ENCODE measurements at places on chromosomes 1 and 21.

- DNase-seq, result no peak
These were observed 118.7 kb upstream of the PPM1J start for GRCh38 chr1:112833806-112834205.

GRCh38 chr1:213176341-213176740, 125.3 kb downstream of the RPS6KC1 start:
- no peak for DNase-seq

DNA sequence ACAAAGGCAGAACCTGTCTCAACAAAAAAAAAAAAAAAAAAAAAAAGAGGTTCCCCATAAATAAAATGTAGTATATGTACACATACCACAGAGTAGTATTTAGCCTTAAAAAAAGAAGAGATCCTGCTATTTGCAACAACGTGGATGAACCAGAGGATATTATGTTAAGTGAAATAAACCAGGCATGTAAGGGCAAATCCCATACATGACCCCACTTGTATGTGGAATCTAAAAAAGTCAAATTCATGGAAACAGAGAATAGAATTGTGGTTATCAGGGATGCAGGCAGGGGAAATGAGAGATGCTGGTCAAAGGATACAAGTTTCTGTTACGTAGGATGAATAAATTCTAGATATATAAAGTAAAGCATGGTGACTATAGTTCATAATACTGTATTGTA, 16.7 kb downstream of the SLC44A3 start:
- DNase-seq, result no peak

DNA sequence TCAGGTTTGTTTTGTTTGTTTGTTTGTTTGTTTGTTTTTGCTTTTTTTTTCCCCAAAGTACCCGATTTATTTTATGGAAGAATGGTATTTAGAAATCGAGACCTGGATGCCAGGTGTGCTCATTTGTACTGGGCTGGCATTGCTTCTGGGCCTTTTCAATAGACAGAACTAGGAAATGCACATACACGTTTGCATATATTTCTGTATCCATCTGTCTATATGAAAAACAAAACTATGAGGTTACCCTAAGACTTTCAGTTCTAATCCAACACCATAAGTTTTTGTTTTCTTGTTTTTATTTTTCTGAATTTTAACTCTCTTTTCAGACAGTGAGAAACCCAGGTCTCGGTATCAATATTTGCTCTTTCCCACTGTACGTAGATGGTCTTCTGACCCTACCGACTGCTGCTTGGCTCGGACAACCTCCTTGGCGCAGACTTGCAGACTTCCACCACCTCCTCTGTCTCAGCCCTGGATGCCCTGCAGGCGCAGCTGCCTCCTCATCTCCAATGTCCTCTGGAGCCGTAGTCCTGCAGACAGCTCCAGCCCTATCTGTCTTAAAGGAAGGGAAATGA, 171.7 kb downstream of the NEK7 start:
- DNase-seq, result no peak

- DNase-seq, result no peak
These were observed 16.0 kb downstream of the HTR6 start for GRCh38 chr1:19680644-19681043.

- DNase-seq, result no peak
These were observed 40.9 kb downstream of the MTARC1 start for GRCh38 chr1:220827445-220828178.

DNA sequence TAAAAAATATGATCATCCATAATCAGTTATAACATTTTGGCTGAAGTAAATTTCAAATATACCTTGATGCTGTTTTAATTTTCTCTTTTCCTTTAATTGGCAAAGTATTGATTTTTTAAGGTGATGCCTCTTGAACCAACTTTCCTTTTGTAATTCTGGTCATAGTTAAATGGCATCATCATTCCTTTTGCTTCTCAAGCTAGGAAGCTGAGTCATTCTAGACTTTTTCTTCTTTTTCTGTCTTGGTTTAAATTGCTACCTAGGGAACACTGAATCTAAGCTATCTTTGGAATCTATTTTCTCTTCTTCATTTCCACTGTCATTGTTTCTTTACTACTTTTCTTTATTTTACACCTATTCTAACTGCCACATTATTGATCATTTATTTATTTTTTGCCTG, 162.7 kb downstream of the HMCN1 start:
- DNase-seq, result no peak

GRCh38 chr21:41621513-41621912, 113.6 kb upstream of the TMPRSS2 start:
- DNase-seq, result no peak

DNA sequence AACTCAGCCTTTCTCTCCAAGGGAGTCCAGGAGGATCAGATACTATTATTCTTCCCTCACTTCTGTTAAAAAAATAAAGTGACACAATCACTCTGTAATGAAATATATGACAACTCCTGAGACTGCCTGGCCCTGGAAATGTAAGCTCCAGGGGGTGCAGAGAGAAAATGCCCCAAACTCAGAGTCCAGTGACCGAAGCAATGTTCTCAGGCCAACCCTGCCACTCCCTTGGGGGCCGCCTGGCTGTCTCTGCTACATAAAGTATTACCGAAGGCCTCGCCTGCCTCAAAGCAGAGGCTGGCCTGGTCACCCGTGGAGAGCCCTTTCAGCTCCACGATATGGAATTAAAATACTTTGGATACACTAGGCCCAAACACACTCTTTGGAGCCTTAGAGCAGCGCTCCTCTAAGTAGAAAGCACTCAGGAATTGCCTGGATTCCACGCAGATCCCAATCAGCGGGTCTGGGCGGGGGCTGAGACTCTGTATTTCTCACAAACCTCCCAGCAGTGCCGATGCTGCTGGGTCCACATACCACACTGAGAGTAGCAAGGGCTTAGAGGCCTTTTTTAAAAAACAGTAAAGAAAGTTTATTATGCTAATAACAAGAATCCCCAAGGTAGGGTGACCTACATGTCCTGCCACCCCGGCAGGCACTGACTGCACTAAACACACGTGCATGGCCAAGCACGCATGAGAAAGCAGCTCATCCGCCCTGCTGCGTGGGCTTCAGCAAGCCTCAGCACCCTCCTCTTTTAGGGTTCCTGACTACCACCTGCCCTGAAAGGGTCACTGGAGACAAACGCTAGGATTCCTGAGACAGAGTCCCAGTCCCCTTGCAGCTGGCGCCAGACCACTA, 31.1 kb downstream of the TMCO4 start:
- DNase-seq, result no peak

- no peak for DNase-seq
These were observed 332.9 kb upstream of the PTBP2 start for GRCh38 chr1:96388421-96389310.

- DNase-seq, result no peak
These were observed 66.6 kb downstream of the LRRC8C start for GRCh38 chr1:89699451-89699986.

- DNase-seq, result no peak
These were observed 47.7 kb downstream of the NMNAT2 start for GRCh38 chr1:183370399-183371058.

DNA sequence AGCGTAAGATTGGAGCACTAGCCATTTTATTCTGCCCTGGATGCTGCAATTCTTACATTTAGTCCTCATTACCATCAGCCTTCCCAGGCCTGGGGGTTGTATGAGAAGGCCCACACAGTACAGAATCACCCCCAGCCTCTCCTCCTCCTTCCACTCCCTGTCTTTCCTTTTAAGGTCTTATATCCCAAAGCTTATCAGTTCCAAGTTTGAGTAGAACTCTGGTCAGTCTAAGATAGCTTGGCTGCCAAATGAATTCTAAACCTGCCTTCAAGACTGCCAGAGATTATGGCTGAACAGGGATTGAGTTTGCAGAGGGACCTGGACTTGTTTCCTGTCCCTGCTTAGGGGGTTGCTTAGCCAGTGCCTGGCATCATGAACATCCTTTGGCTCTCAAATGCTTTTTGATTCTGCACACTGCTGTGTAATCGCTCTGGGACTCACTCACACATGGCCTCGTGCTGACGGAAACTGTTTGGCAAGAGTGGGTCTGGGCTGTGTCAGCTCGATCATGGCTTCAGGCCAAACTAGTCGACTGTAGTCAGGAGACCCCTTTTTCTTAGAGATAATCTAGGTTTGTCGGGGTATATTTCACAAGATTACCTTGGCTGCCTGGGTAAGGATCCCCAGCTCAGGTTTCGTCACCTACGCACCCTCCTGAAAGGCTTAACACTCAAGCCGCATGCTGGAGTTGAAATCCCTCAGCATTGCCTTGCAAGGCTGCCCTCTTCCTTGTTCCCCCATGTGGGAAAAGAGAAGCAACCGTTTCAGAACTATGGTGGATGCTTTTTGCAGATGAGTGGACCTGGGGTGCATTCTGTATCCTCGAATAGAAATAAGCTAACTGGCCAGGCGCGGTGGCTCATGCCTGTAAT, 252.6 kb downstream of the NFIA start:
- DNase-seq, result no peak

DNA sequence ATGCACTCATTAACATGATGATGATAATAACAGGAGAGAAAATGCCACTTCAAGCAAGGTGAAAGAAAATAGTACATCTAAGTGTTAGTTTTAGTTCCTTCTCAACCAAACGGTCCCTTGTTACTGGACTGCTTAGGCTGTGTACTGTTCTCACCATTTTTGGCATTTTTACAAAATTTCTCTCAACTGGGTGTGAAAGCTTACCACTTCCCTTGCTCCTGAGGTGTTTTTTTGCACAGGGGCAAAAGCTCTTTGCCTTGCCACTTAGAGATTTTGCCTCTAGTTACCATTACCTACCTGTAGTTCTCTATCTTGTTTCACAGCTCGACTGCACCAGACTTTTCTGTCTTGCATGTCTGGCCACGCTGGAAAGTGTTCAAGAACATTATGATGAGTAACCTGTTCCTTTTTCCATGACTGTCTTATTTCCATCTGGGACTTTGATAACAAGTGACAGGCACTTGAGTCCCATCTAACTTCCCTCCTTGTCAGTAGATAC, 10.7 kb downstream of the NEK7 start:
- DNase-seq, result no peak

GRCh38 chr21:17526776-17527175, 13.9 kb downstream of the CXADR start:
- no peak for DNase-seq

- peak; percentile 97 for DNase-seq
These were observed 3.7 kb upstream of the PARP1 start for GRCh38 chr1:226411619-226412018.

GRCh38 chr21:38743772-38744529, 61.8 kb upstream of the ETS2 start:
- DNase-seq, result no peak

GRCh38 chr21:43297391-43297981, 128.7 kb downstream of the CRYAA start:
- no peak for DNase-seq
